ENCODE measurements at places on chromosomes 6 and 20.

DNA sequence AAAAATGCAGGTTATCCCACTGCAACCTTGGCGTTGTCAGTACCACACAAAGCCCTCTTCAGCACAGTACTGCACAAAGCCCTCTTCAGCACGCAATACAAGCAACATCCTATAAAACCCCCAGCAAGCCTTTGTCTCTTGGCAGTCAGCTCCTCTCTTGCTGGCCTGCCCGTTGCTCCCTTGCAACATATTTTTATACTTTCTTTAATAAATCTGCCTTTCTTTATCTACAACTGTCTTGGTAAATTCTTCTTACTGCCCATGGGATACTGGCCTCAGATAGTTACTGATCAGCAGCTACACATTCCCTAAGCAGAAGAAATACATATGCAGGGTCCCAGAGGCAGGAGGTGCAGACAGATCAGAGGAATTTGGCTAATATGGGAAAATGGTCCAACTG, 70.5 kb upstream of the MAP3K4 start:
- DNase-seq, result no peak

DNA sequence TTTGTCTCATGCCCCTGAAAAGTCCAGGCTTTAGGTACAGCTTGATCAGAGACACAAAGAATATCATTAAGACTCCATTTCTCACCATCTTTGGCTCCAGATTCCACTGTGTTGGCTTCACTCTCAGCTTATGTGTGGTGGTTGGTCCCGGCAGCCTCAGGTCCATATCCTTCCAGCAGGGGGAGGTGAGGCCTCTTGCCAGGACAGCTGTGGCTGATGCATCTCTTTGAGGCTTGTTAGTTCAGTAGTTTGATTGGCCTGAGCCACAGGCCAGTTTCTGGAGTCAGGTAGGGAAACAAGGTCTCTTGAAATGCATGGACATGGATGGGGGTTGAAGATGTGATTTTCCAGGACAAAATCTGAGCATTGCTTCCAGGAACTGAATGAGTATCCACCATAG, 62.4 kb downstream of the JAG1 start:
- peak; percentile 59 for DNase-seq

DNA sequence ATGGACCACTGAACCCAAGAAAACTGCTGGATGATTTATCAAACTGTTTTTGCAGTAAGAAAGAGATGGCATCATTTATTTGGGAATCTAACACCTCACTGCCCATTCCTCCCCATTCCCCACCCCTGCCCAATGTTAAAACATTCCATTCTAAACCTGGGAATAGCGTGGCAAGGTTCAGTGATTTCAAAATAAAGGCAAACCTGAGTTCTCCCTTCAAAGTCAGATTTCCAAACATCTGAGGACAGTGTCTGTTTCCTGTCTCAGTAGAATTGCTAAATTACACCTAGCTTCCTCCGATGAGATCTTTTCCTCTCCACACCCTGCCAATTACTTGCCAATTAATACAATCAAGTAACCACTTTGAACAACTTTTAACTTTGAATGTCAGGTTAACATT, 127.4 kb upstream of the ARMC2 start:
- DNase-seq, result no peak

DNA sequence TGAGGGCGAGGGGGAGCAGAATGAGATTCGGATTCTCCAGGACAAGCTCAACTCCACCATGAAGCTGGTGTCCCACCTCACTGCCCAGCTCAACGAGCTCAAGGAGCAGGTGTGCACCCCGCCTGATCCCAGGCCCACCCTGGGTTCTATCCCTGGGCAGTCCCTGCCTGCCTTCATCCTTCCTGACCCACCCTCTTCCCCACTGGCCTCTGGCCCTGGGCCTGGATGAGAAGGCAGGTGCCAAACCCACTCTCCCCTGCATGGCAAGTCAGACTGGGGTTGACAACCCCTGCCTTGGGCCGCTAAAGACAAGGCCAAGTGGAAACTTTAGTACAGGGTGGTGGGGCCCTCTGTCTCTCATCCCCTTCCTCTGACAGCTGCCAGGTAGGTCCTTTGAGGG, 16.5 kb downstream of the UQCC2 start:
- DNase-seq, result no peak

DNA sequence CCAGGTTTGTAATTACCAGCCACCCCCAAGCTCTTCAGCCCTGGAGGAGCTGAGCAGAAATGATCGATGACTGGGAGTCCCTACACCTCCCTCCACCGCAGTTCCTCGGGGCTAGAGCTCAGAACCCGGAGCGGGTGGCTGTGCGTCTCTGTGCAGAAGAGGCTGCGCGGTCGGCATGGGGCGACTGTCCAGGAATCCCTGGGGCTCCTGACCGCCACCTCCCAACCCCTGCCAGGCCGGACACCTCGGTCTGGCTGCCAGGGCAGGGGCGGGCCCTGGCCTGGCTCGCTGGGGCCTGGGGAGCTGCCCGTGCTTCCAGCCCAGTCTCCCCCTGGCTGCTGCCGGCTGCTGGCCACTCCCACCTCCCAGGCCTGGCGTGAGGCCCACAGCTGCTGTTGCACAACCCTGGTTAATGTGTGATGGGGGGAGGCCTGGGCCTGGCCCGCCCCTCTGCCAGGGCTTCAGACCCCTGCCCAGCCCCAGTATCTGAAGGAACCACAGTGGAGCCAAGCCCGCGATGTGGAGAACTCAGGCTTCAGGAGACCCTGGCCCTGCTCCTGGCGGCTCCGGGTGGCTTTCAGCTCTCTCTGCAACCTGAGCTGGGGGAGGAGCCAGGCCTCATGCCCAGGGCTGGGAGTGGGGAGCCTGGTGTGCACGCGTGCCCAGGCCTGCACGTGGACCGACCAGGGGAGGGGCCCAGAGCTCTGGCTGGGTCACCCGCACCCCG, 1.2 kb downstream of the SLC2A4RG start:
- peak; percentile 98 for DNase-seq

Measured in uterus (tissue), 4 donors.